G401 (cell line): ENCODE measurements at places on chromosomes 2 and 18.

DNA sequence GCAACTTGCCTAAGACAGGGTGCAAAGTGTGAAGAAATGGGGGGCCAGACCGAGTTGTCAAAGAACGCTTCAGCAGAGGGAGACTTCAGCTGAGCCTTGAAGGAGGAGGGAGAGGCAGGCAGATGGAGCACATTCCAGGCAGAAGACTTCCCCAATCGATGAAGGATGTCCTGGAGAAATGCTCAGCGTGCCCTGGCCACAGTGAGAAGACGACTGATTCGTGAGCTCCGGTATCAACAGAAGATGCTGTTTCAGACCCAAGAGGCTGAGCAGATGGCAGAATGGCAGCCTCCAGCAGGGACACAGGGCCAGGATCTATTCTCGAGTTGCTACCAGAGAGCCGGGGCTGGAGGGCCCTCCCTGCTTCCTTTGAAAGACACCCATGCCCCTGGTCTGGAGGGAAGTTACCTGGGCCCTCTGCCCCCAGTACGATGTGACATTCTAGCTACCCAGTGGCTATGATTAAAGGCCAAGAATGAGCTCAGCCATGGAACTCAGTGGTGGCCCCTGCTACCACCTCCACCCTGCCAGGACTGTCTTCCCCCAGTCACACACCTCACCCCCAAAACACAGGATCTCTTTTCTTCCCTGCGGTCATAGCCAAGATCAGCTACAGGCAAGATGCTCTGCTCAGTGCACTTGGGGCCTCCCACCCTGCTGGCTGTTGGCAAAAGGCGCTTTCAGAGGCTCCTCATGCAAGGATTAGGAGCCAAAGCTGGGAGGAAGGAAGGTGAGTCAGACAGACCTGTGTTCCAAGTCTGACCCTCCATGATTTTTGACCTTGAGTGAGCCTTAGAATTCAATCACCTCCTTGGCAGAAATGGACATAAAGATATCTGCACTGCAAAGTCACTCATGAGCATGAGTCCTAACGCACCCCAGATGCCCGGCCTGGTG, 84.3 kb downstream of the TFCP2L1 start:
- DNase-seq = peak; percentile 46

DNA sequence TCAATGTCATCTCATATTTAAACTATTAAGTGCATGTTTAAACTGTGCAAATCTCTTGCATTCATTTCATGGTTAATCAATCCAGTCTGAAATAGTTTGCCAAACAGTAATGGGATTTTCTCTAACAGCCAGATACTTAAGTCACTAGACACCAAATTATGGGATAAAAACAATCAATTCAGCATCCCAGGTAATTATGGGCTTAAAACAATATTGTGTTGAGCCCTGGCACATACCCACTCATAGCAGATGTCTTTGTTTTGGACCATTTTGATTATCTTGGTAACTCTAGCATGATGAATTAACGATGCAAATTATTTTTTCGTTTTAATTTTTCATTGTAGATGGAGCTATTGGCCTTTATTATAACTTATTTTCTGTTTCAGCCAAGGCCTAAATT, 118.5 kb upstream of the CD302 start:
- no peak for DNase-seq

DNA sequence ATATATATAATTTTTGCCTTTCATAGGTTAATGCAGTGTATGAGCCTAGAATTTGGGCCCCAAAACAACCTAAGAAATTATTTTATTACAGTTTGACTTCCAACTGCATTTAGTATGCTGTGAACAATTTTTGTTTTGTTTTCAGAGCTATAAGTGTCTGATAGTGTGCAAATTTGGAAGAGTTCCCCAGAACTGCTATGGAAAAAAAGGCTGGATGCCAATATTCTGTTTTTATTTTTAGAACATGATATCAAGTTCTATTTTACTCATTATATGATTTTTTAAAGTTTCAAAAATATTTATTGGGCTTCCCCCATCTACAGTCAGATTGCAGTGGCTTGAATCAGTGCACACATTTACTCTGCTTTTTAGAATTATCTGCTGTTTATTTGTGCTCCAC, 42.6 kb downstream of the MRPS9 start:
- DNase-seq = peak; percentile 5

DNA sequence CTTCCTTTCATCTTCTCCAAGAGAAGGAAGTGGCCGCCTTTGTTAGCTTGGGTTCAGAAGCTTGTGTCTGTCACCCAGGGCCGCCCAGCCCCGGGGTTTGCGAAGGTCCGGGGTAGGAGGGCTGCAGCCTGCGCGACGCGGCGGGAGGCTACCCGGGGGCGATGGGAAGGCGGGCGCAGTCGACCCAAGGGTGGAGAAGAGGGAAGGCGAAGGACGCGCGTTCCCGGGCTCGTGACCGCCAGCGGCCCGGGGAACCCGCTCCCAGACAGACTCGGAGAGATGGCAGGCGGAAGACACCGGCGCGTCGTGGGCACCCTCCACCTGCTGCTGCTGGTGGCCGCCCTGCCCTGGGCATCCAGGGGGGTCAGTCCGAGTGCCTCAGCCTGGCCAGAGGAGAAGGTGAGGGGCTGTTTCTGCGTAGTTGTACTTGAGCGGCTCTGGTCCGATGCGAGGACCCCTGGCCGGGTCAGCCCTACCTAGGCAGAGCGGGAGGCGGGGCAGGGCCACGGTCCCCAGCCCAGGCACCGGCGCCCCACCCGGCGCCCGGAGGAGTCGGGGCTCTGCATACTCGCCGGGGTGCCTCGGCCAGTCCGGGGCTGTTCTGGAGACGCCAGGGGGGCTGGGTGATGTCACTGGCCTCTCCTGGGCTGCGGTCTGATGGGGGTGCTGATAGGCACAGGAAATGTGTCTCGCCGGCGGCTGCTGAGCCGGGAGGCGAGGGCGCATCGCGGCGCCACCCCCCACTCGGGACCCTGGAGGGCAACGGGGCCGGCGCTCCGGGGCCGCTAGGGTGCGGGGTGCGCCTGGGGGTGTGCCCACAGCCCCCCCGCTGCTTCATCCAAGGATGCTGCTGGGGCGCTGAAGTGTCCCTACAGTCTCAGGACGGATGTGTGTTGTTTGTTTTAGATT, at the start of gene QPCT:
Gene QPCT (plus strand): TSS at position 178 of the 909 bp plus-strand sequence. CDS start 102 bp downstream, at position 280.
- no peak for DNase-seq

DNA sequence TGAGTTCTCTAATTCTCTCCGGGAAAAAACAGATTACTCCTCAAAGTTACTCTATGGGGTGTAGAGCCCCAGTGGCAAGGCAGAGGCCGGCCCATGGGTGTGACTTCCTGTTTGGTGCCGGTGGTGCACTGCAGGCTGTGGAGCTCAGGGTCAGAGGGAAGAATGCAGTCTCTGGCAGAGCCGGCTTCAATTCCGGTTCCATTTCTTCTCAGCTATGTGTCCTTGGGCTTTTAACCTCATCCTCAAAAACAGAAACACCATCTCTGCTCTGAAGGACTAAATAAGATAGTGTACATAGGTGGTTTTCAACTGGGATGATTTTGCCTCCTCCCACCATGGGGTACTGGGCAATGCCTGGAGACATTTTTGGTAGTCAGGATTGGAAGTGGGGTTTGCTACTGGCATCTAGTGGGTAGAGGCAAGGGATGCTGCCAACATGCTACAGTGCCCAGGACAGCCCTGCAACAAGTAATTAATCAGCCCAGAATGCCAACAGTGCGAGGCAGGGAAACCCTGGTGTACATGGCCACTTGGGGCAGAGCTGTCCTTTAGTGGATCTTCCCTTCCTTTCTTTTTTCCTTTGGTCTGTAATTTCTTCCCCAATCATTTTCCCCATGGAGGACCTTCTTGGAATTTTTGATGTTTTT, 81.2 kb downstream of the INSIG2 start:
- DNase-seq = no peak

- DNase-seq = no peak
Observed at GRCh38 chr2:75982719-75983118, 272.0 kb upstream of the GCFC2 start.
